ENCODE measurements at places on chromosomes 6 and 20. TPM values are rescaled to one million over a fixed set of nuclear protein-coding genes. Genes with fewer than 3 reads are reported as not detected.
A peak's percentile ranks its signal among the peaks of the same experiment; 100 is the strongest.

DNA sequence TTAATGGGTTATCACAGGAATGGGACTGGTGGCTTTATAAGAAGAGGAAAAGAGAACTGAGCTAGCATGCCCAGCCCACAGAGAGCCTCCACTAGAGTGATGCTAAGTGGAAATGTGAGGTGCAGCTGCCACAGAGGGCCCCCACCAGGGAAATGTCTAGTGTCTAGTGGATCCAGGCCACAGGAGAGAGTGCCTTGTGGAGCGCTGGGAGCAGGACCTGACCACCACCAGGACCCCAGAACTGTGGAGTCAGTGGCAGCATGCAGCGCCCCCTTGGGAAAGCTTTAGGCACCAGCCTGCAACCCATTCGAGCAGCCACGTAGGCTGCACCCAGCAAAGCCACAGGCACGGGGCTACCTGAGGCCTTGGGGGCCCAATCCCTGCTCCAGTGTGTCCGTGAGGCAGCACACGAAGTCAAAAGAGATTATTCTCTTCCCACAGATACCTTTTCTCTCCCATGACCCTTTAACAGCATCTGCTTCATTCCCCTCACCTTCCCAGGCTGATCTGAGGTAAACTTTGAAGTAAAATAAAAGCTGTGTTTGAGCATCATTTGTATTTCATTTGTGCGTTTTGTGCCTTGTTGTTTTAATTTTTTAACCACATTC lies 4.4 kb downstream of the HLA-E start:
- DNase-seq, result no peak

GRCh38 chr6:111600154-111600553 lies 5.5 kb downstream of the TRAF3IP2 start:
- DNase-seq, result no peak

DNA sequence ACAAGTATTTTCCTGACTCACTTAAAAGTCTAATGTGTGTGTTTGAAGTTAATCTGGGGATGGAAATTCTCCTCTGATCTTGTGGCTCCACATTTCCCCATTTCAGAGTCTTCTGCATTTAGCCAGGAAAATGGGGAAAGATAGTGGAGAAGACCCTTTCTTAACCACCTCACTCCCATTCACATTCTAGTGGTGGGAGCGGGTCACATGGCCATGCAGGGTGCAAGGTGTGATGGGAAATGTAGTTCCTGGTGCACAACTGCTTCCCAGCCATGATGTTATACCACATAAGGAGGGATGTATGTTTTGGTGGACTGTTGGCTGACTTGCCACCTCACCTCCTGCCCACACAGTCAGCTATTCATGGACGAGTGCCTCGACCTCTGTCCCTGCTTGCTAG lies 61.8 kb downstream of the BANF2 start:
- peak; percentile 7 for DNase-seq

PRR18 gene
- total RNA-seq, result not detected

DNA sequence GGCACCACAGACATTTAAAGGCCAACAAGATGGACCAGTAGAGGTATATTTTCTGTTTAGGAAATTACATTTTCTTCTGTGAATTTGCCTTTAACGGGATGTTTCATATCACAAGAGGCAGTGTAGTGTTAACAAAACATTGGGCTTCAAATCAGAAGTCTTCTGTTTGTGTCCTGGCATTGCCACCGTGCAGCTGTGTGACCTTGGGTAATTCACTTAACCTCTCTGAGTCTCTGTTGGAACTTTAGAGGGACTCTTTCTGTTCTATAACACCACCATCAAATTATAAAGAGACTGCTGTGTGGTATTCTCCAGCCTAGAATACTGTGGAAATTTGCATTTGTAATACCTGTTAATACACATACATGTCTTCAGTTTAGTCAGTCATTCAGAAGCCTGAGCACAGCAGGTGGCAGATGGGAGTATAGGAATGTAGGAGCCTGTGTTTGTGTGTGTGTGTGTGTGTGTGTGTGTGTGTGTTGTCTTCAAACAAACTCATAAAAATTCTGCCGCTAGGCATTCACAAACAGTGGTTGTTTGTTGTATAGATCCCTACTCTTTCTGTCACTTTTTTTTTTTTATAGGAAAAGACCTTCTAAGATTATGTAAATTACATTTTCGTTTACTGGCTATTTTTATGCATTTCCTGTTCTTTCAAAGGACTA lies 22.6 kb downstream of the UST start:
- no peak for DNase-seq

- DNase-seq, result no peak
These were observed 293.5 kb downstream of the PRL start for GRCh38 chr6:22003287-22003686.

GTF3C6 gene
- 28.7 TPM for total RNA-seq
